ENCODE measurements at places on chromosomes 16 and 17.

DNA sequence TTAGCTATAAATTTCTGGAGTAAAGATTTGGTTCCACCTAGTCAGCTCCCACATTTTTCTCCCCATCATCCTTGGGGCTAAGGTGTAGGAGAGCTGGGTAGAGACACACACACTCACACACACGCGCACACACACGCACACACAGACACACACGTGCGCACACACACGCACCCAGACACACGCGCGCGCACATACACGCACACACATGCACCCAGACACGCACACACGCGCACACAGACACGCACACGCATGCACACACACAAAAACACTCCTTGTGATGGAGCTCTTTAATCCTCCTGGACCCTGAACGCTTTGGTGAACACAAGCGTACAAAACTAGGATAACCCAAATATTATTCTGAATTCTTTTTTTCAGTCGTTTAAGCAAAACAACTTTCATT, 253.6 kb downstream of the C16orf95 start:
- H3K27me3 ChIP-seq, result peaks cover 9% of the 10 kb centered on the region
- no peak overlapping the region for H3K4me3 ChIP-seq
- no peak overlapping the region for H3K27ac ChIP-seq
- DNase-seq, result no peak

- no peak for DNase-seq
- H3K27ac ChIP-seq, result no peak overlapping the region
- no peaks in the 10 kb centered on the region for H3K36me3 ChIP-seq
- no peaks in the 10 kb centered on the region for H3K4me1 ChIP-seq
These were observed 27.0 kb upstream of the MEIOC start for GRCh38 chr17:44629314-44629713.

DNA sequence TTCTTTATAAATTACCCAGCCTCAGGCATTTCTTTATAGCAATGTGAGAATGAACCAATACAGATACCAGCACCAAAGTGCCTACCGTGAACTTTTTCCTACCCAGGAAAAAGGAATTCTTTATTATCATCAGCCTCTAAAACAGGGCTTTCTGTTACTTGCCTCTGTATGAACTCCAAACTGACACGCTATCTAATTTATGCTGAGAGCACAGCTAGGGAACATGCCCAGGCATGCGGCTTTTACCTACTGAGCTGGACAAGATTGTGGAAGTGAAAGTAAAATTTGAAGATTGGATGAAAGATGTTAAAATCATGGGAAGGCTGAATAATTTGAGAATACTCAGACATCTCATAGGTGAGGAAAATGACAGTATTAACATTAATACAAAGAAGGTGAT, 24.4 kb upstream of the ADCY9 start:
- DNase-seq, result no peak
- no peaks in the 10 kb centered on the region for H3K4me1 ChIP-seq
- H3K27me3 ChIP-seq, result no peaks in the 10 kb centered on the region
- H3K36me3 ChIP-seq, result no peaks in the 10 kb centered on the region

GRCh38 chr17:5437721-5438317, 1.1 kb downstream of the C1QBP start:
- H3K27ac ChIP-seq, result peak overlapping the region; percentile 91
- H3K4me3 ChIP-seq, result peak overlapping the region; percentile 84
- H3K27me3 ChIP-seq, result no peaks in the 10 kb centered on the region
- no peak for DNase-seq
- peaks cover 38% of the 10 kb centered on the region for H3K4me1 ChIP-seq

DNA sequence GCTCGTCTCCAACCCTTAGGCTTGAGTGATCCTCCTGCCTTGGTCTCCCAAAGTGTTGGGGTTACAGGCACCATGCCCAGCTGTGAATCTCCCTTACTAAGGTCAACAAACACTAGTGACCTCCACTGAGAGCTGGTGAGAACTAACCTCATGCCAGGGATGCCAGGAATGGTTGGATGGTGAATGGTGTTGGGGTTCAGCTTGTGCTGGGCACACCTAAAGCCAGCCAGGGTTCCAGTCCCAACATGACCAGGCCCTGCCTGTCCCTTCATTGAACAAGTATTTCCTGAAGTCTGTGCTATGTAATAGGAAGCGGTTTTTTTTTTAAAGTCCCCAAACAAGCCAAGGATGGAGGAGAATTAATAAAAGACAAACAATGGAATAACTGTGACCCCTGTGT, 56.0 kb upstream of the TOB1 start:
- no peak for DNase-seq
- no peaks in the 10 kb centered on the region for H3K27me3 ChIP-seq
- H3K27ac ChIP-seq, result no peak overlapping the region
- peaks cover 9% of the 10 kb centered on the region for H3K4me1 ChIP-seq

GRCh38 chr17:31692632-31693031, 166.4 kb downstream of the COPRS start:
- no peaks in the 10 kb centered on the region for H3K4me1 ChIP-seq
- peaks cover 2% of the 10 kb centered on the region for H3K27me3 ChIP-seq
- H3K4me3 ChIP-seq, result no peak overlapping the region
- no peak overlapping the region for H3K27ac ChIP-seq
- H3K36me3 ChIP-seq, result no peaks in the 10 kb centered on the region
- DNase-seq, result no peak

- no peak overlapping the region for H3K27ac ChIP-seq
- H3K4me1 ChIP-seq, result no peaks in the 10 kb centered on the region
- no peaks in the 10 kb centered on the region for H3K27me3 ChIP-seq
- H3K4me3 ChIP-seq, result no peak overlapping the region
- no peak for DNase-seq
These were observed 7.6 kb upstream of the PHKG2 start for GRCh38 chr16:30740364-30741251.

GRCh38 chr16:15422222-15422621, 12.2 kb upstream of the BMERB1 start:
- no peak overlapping the region for H3K4me3 ChIP-seq
- H3K36me3 ChIP-seq, result no peaks in the 10 kb centered on the region
- H3K4me1 ChIP-seq, result no peaks in the 10 kb centered on the region
- H3K27ac ChIP-seq, result no peak overlapping the region
- peaks cover 3% of the 10 kb centered on the region for H3K27me3 ChIP-seq

GRCh38 chr17:82787081-82787848, 35.4 kb downstream of the TBCD start:
- peaks cover 56% of the 10 kb centered on the region for H3K36me3 ChIP-seq
- H3K4me1 ChIP-seq, result peaks cover under 1% of the 10 kb centered on the region
- no peaks in the 10 kb centered on the region for H3K27me3 ChIP-seq
- no peak for DNase-seq

DNA sequence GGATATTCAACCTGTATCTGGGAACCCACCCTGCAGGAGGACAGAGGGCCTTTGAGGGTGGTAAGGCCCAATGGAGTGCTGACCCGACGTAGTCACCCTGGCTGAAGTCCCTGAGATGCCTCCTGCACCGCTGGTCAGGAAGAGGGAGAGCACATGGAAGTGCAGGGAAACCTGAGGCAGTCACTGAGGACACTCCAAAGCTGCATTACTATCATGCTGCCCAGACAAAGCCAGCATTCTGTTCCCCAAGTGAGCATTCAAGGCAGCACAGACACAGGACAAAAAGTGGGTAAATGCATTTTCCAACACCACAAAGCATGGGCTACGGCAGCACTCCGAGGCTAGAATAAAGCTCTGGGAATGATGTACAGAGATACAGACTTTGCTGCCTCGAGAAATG, 46.8 kb upstream of the BCAR1 start:
- H3K4me1 ChIP-seq, result no peaks in the 10 kb centered on the region
- H3K27me3 ChIP-seq, result no peaks in the 10 kb centered on the region
- H3K27ac ChIP-seq, result no peak overlapping the region
- no peak for DNase-seq
- H3K36me3 ChIP-seq, result peaks cover 74% of the 10 kb centered on the region

DNA sequence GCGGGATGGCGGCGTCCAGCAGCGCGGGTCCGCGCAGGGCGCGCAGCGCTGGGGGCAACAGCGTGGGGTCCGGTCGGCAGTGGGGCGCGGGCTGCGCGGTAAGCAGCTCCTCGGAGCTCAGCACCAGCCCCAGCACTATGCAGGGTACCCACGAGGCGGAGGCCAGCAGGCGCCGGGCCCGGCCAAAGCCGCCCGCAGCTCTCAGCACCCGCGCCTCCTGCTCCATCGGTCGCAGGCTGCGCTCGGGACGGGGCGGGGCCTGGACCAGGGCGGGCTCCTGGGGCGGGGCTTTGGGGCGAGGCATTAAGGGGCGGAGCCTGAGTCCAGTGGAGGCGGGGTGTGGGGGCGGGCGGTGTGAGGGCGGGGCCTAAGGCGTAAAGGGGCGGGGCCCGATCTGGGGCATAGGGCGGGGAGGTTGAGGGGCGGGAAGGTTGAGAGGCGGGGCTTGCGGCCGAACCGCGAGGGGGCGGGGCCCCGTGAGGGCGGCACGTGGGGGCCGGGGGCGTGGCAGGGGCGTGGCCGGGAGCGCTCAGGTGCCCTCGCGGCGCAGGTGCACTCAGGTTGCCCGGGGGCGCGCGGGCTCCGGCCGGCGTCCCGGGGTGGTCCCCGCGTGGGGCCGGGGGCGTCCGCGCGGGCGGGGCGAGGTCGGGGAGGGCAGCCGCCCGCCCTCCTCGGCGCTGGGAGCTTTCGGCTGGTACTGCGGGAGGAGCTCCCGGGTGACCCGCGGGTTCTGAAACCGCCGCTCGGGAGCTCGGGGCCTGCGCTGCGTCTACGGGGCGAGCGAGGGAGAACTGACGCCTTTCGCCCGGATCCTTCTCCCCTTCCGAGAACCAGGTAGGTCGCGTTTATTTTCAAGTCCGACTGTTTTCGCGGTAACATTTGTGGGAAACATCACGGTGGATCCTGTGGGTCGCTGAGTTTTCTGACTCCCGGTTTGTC, 1.4 kb upstream of the SLC22A31 start:
- no peak overlapping the region for H3K4me3 ChIP-seq
- no peaks in the 10 kb centered on the region for H3K4me1 ChIP-seq
- H3K27ac ChIP-seq, result no peak overlapping the region
- no peak for DNase-seq
- no peaks in the 10 kb centered on the region for H3K36me3 ChIP-seq

DNA sequence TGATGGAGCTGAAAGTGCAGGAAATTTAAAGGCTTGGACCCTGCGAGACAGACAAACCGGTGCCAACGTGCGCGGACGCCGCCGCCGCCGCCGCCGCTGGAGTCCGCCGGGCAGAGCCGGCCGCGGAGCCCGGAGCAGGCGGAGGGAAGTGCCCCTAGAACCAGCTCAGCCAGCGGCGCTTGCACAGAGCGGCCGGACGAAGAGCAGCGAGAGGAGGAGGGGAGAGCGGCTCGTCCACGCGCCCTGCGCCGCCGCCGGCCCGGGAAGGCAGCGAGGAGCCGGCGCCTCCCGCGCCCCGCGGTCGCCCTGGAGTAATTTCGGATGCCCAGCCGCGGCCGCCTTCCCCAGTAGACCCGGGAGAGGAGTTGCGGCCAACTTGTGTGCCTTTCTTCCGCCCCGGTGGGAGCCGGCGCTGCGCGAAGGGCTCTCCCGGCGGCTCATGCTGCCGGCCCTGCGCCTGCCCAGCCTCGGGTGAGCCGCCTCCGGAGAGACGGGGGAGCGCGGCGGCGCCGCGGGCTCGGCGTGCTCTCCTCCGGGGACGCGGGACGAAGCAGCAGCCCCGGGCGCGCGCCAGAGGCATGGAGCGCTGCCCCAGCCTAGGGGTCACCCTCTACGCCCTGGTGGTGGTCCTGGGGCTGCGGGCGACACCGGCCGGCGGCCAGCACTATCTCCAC, at the start of gene NOG:
Gene NOG, plus strand, starts transcription at position 54 of the 674 bp plus-strand sequence. Its CDS starts 525 bp downstream, at position 579.
- DNase-seq, result peak; percentile 13
- H3K4me3 ChIP-seq, result peak within 1 kb of the TSS; percentile 82
- no peaks in the 10 kb centered on the region for H3K36me3 ChIP-seq
- peaks cover 71% of the 10 kb centered on the region for H3K27me3 ChIP-seq
- H3K27ac ChIP-seq, result peak within 1 kb of the TSS; percentile 72

- DNase-seq, result no peak
- no peak overlapping the region for H3K4me3 ChIP-seq
- H3K4me1 ChIP-seq, result no peaks in the 10 kb centered on the region
- H3K36me3 ChIP-seq, result no peaks in the 10 kb centered on the region
- H3K27ac ChIP-seq, result no peak overlapping the region
- peaks cover 4% of the 10 kb centered on the region for H3K27me3 ChIP-seq
These were observed 147.2 kb downstream of the RBFOX3 start for GRCh38 chr17:79463421-79464317.

GRCh38 chr16:26295625-26296304, 604.0 kb downstream of the HS3ST4 start:
- no peak overlapping the region for H3K4me3 ChIP-seq
- H3K4me1 ChIP-seq, result no peaks in the 10 kb centered on the region
- no peak for DNase-seq
- H3K27ac ChIP-seq, result no peak overlapping the region

DNA sequence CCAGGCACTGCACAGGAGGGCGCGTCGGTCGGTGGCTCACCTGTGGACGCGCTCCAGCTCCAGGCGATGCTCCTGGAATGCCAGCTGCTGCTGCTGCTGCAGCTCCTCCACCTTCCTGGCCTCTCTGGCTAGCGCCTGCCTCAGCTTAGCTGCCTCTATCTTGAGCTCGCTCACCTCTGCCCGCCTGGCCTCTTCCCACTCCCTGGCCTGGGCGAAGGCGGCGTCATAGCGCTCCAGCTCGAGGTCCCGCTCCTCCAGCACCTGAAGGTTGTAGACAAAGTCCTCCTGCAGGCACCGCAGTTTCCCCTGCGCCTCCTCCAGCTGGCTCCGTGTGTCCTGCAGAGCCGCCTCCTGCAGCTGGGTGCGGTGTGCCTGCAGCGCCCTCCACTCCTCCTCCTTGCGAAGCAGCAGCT, 11.1 kb downstream of the CCDC57 start:
- H3K4me1 ChIP-seq, result peaks cover 32% of the 10 kb centered on the region
- peaks cover 42% of the 10 kb centered on the region for H3K36me3 ChIP-seq
- peak; percentile 68 for DNase-seq
- H3K27me3 ChIP-seq, result no peaks in the 10 kb centered on the region
- no peak overlapping the region for H3K4me3 ChIP-seq

GRCh38 chr16:28193530-28194423, 18.0 kb downstream of the XPO6 start:
- H3K27me3 ChIP-seq, result no peaks in the 10 kb centered on the region
- peaks cover 51% of the 10 kb centered on the region for H3K36me3 ChIP-seq
- DNase-seq, result no peak
- H3K4me3 ChIP-seq, result no peak overlapping the region
- no peak overlapping the region for H3K27ac ChIP-seq

GRCh38 chr17:41547378-41547841, 19.3 kb upstream of the KRT19 start:
- no peak for DNase-seq
- H3K27ac ChIP-seq, result no peak overlapping the region
- no peaks in the 10 kb centered on the region for H3K36me3 ChIP-seq
- H3K4me1 ChIP-seq, result peaks cover 3% of the 10 kb centered on the region
- no peak overlapping the region for H3K4me3 ChIP-seq
